Naive thymus-derived CD4-positive, alpha-beta T cell (primary cell): ENCODE measurements at places on chromosomes 16 and 17. TPM values are rescaled to one million over a fixed set of nuclear protein-coding genes. Genes with fewer than 3 reads are reported as not detected.

The SRP68 gene
- total RNA-seq: 103 and 105 TPM in 2 replicates

- no peak for DNase-seq
Measured at GRCh38 chr17:16250635-16251034, 33.6 kb downstream of the PIGL start.

DNA sequence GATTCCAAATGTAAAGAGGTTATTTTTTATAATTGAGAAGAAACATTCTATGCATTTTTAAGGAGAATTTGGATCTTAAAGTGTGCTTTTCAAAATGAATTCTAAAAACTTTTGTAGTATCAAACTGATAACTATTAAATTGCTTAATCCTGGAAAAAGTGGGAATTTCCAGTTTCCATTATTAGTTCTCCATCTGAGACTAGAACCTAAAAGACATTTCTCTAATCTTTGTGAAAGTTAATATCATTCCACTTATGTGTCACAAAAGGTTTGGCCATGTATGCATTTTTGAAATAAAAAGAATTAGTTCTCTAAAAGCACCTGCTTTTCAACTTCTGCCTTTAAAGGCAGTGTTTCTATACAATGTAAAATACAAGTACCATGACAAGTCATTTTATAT, 155.0 kb downstream of the BCAS3 start:
- no peak for DNase-seq

The ABCA8 gene
- not detected for total RNA-seq

The APOH gene
- total RNA-seq: not detected

DNA sequence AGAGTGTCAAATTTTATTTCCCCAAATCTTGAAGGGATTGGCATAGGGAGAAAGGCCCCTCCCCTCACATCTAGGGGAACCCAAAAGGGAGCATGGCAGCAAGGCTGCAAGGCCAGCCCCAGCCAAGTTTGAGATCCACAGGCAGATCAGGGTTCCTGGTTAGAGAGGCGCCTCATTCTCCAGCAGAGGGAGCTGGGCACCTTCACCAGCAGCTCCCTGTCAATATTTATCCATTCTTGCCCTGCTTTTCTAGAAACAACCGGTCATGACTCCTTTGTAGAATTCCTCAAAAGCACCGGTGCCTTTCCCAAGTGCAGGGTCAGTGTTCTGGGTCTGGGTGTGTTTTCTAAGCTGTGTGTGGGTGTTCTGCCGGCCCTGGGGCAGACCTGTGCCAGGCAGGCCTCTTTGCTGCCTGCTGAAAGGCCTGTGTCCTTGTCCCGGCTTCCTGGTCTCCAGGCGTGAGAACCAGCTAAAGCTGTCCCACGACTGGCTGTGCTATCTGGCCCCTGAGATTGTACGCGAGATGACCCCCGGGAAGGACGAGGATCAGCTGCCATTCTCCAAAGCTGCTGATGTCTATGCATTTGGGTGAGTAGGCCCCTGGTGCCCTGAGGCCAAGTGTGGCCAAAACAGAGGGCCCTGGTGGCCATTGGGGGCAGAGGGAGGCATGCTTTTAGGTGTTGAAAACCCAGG, 21.2 kb upstream of the LGALS9 start:
- DNase-seq: no peak

GRCh38 chr17:79147746-79148506, 73.3 kb downstream of the ENGASE start:
- no peak for DNase-seq

DNA sequence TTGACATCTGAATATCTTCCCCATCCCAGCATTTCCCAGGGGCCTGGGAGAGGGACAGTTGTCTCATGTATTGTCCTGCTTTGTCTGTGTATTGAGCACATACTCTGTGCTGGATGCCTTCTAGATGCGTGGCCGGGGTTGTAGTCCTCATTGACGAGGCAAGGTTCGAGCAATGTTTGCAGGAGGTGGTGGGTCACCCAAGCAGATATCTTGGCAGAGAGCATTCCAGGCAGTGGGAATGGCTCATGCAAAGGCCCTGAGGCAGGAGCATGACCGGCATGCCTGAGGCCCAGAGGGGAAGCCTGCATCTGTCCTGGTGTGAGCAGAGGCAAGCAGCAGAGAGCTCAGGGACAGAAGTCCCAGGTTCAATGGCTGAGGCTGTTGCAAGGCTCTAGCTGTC, 17.5 kb downstream of the KRT33A start:
- no peak for DNase-seq

DNA sequence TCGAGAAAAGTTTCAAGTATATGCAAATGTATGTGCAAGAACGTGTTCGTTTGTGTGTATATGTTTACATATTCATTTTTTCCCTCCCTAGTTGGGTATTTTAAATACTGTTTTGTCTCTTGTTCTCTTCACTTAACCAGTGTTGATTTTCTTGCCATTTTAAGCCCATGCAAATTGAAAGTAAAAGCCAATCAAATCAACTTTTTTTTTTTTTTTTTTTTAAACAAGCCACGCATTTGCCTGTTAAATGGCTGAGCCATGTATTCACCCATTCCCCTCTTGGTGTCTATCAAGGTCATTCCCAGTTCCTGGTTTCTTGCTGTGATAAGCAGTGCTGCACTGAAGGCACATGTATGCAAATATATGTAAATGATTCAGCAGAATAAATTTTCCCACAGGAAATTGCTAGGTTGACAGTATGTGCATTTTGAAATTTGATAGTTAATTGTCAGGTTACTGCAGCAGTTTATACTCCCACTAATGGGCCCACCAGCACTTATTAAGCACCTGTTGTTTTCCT, 12.2 kb downstream of the ABCC1 start:
- DNase-seq: no peak

DNA sequence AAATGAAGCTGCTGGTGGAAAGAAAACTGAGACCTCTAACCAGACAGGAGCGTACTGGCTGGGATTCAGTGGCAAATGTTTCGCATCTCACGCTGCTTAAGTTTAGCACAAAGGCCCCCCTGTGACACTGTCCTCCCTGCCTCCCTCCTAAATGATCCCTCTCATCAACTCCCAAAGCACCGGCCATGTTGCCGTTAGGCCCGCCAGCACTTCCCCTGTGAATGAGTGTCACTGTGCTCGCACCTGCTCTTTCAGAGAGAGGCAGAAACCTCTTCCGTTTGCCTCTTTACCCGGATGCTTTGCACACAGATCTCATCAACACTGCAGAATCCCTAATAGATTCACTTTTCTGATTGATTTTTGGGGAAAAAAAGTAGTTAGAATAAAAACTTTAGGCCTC, 26.5 kb downstream of the MBTPS1 start:
- peak; percentile 18 for DNase-seq

The CANT1 gene
- 73.0 and 82.2 TPM in 2 replicates for total RNA-seq

GRCh38 chr16:69131167-69131838, 1.1 kb downstream of the CHTF8 start:
- no peak for DNase-seq

- DNase-seq: no peak
Measured at GRCh38 chr17:28385406-28385805, 13.9 kb downstream of the SARM1 start.

The ANKFN1 gene
- total RNA-seq: not detected in 2 replicates

DNA sequence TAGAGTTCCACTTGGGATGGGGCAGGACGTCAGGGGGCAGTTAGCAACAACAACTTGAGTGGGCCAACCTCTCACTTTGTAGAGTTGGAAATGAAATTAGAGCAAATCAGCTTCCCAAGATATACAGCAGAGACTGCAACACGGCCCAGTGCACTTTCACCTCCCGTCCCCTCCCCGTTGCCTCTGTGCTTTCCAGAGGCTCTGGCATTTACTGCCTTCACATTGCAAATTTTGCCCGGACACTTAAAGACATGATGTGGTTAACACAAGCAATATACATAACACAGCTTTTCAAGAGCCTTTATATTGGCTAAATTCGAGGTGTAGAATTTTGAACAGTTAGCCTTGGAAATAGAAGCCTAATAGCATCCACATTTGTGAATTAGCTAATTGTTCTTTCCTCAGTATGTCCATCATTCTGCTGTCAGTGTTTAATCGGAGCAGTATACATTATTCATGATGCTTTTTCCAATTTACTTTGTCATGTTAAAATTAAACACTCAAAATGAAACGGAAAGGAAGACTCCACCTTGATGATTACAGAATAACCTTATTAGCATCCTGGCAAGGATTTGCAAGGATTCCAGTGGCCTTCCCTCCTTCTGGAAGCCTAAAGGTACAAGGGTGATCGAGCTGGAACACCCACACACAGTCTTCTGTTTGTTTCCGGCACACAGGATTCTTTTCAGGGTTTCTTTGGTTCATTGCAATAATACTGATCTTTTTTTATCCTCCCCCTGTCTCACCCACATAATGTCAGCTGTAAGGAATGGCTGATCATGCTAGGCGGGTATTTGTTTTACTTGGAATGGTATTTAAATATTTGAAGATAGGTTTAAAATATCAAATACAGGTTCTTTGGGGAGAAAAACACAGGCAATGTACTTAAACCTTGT, 190.9 kb upstream of the CACNG5 start:
- DNase-seq: no peak

DNA sequence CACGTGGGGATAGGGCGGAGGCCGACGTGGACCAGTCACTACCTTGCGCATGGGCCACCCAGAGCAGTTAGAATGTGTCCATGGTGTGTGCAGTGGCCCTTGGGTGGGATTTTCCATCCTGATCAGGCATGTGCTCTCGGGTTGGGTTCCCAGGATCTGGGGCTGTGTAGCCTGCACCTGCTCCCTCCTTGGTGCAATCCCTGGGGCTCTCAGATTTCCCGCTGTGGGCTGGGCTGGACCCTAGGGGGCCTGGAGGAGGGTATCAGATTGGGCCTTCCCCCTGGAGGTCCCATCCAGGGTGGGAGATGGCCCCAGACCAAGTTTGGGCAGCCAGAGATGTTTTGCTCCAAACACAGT, 1.3 kb downstream of the SMTNL2 start:
- DNase-seq: no peak

The RAB40C gene
- 17.8 TPM for total RNA-seq

DNA sequence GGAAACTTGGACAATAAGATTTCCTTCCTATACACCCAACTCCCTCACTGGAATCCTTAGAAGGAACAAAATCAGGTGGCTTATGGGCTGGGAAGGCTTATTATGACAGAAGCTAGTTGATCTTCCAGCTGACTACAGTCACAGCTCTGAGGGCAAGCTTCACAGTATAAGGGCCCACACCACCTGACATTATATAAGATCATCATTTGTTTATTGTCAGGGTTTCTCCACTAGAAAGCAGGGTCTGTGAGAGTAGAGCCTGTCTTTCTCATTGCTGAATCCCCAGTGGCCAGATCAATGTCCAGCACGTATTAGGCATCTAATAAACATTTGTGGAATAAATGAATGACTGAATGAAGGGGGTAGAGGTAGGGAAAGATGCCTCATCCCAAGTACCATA, 57.8 kb upstream of the PHOSPHO1 start:
- DNase-seq: no peak

- DNase-seq: peak; percentile 72
Measured at GRCh38 chr17:81295676-81296381, 722 bp upstream of the SLC38A10 start.

- no peak for DNase-seq
Measured at GRCh38 chr16:65967376-65967775, 399.1 kb upstream of the CDH5 start.

DNA sequence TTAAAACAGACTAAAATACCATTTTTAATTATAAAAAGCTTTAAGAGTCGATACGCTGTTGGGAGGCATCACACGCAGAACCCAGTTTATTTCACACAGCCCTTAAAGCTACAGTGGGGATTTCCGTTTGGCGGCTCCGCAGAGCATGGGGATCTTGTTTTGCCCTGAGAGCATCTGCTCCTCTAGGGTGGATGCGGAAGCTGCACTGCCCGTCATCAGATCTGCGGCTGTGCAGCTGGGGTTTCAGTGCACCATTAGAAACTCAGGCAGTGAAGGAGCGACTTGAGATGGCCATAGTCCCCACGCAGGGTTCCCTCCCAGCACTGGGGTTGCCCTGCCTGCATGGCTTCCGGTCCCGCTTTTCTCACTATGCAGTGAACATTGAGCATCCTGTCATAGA, 62.2 kb upstream of the CHMP6 start:
- no peak for DNase-seq

DNA sequence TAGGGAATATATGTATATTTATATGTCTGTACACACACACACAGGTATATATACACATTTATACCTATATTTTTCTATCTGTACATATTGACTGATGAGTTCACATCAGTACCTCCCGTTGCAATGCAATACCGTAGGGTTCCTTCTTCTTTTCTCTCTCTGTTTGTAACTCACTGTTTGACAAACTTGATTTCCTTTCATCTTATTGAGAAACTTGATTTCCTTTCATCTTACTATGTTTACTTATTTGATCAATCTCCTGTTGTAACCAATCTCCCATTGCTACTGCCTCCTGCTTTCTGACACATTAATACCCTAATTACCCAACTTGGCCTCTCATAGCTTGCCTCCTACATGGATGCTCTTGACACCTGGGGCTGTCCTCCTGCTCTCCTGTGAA, 49.8 kb downstream of the NFAT5 start:
- DNase-seq: no peak

- no peak for DNase-seq
Measured at GRCh38 chr17:82118815-82119380, 20.9 kb upstream of the FASN start.

DNA sequence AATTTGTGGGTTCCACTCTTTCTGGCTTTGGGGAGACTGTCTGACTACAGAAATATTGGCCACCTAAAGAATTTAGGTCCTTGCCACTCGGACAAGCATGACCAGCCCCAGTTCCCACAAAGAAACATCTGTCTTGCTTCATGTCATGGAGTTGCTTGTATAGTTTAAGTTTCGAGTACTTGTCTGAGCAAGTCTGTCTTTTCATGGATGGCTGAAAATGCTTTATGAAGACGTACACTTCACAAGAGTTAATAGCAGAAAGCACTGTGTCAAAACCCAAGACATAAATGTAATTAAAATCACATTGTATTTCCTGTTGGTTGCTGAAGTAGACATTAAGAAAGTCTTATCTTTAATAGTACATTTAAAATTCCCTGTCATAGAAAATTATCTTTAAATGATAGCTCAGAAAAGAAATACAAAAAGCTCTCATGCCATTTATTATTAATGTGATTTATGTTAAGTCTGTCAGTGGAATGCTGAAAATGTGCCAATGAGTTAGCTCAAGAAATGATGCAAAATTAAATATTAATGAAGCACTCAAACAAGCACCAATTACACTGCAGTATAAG, 29.8 kb upstream of the XYLT2 start:
- no peak for DNase-seq

The MT1G gene
- total RNA-seq: 1.2 TPM

- peak; percentile 36 for DNase-seq
Measured at GRCh38 chr17:79042421-79043190, 18.6 kb downstream of the C1QTNF1 start.

DNA sequence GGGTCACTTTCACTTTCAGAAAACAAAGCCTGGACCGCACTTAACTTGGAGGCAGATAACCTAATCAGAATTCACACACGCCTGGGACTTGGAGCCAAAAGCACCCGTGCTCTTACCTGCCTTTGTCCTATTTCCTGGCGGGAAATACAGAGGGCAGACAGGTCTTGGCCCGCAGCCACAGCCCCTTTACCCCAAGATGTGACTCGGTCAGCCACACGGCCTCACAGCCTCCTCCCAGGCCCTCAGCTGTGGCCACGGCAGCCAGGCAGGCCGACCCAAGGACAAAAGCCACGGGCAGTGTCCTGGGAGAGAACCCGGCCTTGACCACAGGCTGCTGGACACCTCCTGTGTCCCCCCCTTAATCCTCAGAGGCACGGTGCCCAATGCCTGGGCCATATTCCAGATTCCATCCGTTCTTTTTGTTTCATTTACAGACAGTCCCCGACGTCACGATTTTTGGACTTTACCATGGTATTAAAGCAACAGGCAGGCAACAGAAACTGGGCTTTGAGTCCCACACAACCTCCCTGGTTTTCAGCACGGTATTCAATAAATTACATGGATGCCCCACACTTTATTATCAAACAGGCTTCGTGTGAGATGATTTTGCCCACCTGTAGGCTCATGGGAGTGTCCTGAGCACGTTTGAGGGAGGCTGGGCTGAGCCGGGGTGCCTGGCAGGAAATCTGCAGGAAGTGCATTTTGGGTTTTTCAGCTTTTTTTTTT, 30.1 kb upstream of the GAA start:
- DNase-seq: no peak
